Effector memory CD4-positive, alpha-beta T cell (primary cell): ENCODE measurements at places on chromosomes 13 and 19.

DNA sequence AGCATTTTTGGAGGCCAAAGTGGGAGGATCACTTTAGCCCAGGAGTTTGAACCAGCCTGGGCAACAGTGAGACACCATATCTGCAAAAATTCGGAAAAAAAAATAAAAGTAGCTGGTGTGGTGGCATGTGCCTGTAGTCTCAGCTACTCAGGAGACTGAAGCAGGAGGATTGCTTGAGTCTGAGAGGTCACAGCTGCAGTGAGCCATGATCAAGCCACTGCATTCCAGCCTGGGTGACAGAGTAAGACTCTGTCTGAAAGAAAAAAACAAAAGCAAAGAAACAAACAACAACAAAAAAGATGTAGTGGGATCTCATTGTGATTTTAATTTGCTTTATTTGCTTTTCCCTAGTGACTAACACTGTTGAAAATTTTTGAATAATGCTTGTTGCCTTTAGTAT, 394.7 kb upstream of the KLHL1 start:
- no peak for DNase-seq

- no peak for DNase-seq
Measured at GRCh38 chr13:27267596-27267995, 3.0 kb upstream of the RASL11A start.

DNA sequence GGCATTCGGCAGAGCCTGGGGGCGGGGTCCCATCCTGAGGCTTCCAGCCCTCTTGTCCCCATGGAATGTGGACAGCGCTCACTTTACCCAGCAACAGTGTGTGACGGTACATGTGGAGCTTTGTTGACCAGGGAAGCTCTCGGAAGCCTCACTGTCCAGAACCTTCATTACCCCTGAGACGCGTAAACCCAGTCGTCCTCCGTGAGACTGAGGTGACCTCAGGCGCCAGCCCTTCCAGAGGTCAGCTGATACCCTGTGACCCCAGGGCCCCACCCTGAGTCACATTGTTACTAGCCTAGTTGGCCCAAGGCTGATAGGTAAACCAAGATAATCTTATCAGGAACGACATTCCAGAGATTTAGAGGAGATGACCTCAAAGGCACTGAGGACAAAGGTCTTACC, 10.2 kb upstream of the TMEM160 start:
- DNase-seq, result no peak

- DNase-seq, result no peak
Measured at GRCh38 chr19:56765137-56765536, 75.4 kb downstream of the PEG3 start.

DNA sequence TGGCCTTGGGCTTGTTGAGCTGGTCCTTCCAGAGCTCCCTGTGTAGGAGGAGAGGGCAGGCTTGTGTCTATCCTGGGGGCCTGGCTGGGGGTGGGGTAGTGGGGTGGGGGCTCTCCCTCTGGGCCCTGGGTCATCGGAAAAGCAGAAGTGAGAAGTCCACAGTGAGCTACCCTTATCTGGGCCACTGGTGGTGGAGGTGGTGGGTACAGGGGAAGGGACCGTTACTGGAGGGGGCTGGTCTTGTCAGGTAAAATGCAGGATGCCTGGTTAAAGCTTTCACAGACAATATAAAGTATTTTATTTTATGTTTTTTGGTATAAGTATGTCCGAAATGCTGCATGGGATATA, 342 bp upstream of the SIGLEC10 start:
- DNase-seq, result no peak

GRCh38 chr13:86681223-86681622, 882.0 kb upstream of the SLITRK6 start:
- no peak for DNase-seq

DNA sequence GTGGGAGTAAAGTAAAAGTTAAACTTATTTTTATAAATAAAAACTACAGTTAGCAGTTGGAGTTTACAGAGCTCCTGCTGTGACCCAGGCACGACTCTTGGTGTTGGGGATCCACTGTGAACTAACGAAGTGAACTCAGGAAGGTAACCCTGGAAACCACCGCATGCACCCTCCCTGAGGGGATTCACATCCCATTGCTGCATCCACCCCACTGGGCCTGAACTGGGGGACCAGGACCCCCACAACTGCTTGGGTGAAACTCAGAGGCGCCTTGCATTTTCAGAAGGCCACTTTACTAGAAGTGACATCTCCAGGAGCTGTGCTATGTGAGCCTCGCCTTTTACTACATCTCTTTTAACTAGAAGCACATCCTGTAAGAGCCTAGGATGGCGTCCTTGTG, 166.4 kb downstream of the TEX29 start:
- no peak for DNase-seq
